Activated CD4-positive, alpha-beta T cell treated with anti-CD3 and anti-CD28 coated beads, Interleukin-10, Interleukin-2, amounts not matched to agents 100 ng/mL and 50 ng/mL, durations not matched to agents 16 hours and 8 hours (primary cell): ENCODE measurements at places on chromosomes 6 and 20.

GRCh38 chr20:20761301-20761700 is 48.9 kb upstream of the RALGAPA2 start:
- DNase-seq = no peak

DNA sequence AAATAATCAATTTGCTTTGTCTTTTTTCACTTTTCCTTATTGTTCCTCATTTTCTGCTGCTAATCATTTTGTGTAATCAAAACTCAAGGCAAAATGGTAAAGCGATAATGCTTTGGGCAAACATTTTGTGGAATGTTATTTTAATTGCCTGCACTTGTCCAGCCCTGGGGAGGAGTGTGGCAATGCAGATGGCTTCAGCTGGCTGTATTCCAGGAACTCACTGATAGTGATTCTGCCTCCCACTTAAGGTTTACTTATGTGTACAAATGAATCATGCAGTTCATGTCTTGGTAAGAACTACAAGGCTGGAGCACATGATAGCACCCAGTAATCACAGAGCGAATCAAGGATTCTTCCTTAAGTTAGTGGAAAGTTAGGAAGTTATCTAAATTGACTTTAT is 107.8 kb downstream of the COL19A1 start:
- no peak for DNase-seq

- DNase-seq = peak; percentile 13
Observed at GRCh38 chr6:135474362-135474761, 23.2 kb downstream of the AHI1 start.

GRCh38 chr20:48658198-48658476 is 169.7 kb downstream of the PREX1 start:
- no peak for DNase-seq

- DNase-seq = no peak
Observed at GRCh38 chr6:164926686-164927085, 382.7 kb downstream of the C6orf118 start.

- DNase-seq = no peak
Observed at GRCh38 chr6:91079969-91080368, 493.1 kb upstream of the MAP3K7 start.

- no peak for DNase-seq
Observed at GRCh38 chr20:34143951-34144350, 31.9 kb upstream of the EIF2S2 start.

DNA sequence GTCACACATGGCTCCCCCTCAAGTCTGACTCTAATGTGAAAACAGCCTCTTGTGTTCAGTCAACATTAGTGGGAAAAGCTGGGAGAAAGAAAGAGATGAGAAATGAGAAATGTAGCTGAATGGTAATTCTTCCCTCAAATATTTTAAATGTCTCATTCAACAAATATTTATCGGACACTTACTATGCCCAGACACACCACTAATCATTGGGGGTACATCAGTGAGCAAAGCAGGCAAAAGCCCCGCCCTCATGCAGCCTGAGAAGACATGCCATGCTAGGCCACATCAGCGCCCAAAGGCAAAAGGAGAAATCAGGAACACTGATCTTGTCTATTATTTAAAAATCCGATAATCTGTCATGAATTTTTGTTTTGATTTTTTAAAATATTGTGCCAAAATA is 89.9 kb upstream of the ASF1A start:
- no peak for DNase-seq
